CD4-positive, alpha-beta T cell treated with Interleukin-17A for 4 hours (primary cell): ENCODE measurements at places on chromosomes 4 and X.

GRCh38 chr4:122858705-122859104, 32.1 kb downstream of the FGF2 start:
- no peak for DNase-seq

GRCh38 chrX:29561417-29561816, 653.9 kb upstream of the MAGEB2 start:
- DNase-seq: no peak

- DNase-seq: no peak
Observed at GRCh38 chr4:72486991-72487390, 82.0 kb downstream of the ADAMTS3 start.

GRCh38 chr4:139521754-139522401, 34.1 kb downstream of the SETD7 start:
- no peak for DNase-seq

- no peak for DNase-seq
Observed at GRCh38 chr4:1547856-1548826, 136.0 kb downstream of the FAM53A start.

DNA sequence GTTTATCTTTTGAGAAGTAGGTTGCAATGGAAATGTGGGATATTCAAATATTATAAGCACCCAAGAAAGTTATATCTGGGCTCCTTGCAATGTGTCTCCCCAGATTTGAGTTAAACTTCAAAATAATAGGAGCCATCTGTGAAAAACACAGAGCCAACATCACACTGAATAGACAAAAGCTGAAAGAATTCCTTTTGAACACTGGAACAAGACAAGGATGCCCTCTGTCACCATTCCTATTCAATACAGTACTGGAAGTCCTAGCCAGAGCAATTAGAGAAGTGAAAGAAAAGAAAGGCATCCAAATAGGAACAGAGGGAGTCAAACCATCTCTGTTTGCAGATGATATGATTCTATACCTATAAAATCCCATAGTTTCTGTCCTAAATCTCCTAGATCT, 114.3 kb upstream of the IL1RAPL1 start:
- DNase-seq: no peak

GRCh38 chrX:150902434-150903109, 4.1 kb upstream of the CD99L2 start:
- DNase-seq: no peak

DNA sequence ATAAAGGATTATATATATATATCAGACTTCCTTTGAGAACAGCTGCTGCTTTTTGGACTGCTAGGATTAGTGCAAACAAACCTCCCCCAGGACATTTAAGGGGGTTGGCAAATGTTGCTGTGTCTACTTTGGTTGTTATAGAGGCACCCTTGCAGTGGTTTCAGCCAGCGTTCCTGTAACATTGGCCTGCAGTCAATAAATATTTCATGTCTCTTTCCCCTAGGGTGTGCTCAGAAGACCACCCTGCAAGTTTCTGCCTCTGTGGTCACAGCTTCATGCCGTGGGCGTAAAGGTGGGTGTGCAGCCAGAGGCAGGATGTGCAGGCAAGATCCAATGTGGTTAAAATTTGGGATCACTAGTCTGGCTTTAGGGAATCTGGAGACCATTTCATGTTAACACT, 28.9 kb downstream of the FGF5 start:
- DNase-seq: no peak

DNA sequence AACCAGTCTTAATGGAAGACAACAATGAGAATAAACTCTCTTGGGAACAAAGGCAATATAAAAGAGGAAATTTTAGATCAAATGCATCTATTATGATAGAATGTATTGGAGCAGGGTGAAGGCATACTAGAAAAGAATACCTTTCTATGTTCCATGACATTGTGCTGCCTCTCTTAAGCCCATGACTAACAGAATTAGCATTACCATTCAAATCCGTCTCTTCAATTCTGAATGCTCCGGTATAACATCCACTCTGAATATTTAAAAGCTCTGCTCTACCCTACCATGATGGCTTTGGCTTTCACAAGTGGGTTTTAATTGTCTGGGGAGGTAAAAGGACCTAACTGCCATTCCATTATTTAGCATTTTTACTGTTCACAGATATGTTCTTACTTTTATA, 1878.4 kb downstream of the ARAP2 start:
- no peak for DNase-seq

DNA sequence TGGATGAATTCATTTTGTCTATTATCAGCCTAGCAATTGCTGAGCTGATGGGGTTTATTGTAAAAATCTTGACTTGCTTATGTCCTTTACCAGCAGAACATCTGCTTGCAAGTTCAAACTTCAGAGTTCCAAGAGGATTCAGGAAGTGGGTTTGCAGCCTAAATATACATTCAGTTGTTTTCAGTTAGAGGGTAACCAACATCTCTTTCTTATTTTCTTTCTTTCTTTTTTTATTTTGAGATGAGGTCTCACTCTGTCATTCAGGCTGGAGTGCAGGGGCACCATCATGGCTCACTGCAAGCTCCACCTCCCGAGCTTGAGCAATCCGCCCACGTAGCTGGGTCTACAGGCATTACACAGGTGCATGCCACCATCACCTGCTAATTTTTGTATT, 31.4 kb upstream of the FHL1 start:
- DNase-seq: no peak

DNA sequence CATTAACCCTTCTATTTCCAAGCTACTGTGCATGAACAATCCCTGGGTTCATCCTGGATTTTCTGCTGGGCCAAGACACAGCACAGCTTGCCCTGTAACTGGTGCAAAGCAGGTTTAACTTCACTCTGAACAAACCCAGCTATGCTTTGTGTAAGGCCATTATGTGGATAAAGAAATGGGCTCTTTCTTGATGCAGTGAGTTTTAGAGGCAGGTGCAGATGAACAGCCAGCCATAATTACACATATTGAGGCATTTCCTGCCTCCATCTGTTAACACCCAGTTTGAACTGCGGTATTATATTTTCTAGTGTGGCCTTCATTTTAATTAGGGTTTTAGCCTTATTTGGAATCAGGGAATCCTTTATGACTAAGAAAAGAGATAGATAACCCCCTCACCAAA, 68.7 kb upstream of the ARX start:
- no peak for DNase-seq

DNA sequence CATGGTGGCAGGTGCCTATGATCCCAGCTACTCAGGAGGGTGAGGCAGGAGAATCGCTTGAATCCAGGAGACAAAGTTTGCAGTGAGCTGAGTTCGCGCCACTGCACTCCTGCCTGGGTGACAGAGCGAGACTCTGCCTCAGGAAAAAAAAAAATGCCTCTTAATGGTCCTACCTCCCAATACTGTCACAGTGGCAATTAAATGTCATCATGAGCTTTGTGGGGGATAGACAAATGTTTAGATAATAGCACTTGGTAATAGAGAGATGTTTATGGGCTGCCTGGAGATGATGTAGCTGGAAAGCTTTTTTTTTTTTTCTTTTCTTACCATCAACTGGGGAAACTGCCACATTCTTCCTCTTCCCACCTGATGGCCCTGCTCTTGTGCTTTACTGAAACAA, 33.0 kb downstream of the GRK4 start:
- no peak for DNase-seq

DNA sequence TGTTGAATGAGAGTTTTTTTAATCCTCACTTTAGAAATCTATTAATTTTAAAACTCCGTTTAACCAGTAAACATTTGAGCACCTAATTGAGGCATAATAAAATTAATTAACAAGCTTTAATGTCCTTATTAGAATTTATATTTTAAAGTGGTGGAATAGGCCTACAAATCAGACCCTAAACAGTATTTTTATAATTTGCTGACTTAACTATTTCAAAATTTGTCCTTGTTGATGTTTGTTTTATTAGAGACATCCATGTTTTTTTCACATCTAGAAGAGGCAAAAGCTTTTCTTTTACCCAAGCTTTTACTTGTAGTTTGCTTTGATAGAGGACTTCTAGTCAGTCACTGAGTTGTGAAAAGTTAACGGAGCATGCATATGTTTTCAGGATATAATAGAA, 3.8 kb downstream of the SAP30 start:
- DNase-seq: no peak

DNA sequence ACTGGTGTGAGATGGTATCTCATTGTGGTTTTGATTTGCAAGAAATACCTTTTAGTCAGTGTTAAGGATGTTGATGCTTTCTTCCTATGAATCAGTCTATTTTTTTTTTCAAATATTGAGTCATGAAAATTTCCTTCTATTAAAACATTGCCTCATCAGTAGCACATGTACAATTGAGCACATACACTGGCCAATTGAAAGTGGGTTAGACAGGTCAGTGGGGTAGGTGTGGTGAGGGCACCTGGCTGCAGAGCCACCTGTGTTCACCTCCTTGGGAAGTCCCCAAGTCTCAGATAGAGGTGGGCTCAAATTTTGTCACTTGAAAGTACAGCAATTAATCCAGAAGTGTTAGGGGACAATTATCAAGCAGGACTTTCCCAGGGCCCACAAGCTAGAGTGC, 243.7 kb downstream of the SPRY1 start:
- no peak for DNase-seq

DNA sequence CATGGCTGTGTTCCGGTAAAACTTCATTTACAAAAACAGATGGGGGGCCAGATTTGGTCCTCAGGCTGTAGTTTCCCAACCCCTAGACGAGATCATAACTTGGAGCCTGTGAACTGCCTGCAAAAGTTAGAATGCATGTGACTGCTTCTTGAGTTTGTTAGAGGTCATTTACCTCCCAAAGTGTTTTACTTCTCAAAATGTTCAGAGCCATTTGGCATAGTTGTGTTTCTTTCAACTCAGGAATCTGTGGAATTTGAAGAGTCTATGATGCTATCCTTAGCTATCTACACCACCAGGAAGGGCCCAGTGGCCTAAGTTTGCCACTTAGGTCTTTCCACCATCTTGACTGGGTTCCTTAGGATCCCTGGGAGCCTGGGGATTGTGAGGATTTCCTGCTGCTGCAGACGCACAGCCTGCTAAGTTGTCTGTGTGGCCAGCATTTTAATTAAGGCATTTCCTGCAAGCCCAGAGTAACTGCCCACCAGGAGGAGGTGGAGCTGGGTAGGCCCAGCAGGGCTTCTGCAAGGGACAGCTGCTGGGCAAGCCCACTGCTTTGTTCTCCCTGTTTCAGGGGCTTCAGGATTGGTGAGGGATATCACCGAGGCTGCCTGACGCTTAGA, 53.1 kb downstream of the CCNI start:
- no peak for DNase-seq

DNA sequence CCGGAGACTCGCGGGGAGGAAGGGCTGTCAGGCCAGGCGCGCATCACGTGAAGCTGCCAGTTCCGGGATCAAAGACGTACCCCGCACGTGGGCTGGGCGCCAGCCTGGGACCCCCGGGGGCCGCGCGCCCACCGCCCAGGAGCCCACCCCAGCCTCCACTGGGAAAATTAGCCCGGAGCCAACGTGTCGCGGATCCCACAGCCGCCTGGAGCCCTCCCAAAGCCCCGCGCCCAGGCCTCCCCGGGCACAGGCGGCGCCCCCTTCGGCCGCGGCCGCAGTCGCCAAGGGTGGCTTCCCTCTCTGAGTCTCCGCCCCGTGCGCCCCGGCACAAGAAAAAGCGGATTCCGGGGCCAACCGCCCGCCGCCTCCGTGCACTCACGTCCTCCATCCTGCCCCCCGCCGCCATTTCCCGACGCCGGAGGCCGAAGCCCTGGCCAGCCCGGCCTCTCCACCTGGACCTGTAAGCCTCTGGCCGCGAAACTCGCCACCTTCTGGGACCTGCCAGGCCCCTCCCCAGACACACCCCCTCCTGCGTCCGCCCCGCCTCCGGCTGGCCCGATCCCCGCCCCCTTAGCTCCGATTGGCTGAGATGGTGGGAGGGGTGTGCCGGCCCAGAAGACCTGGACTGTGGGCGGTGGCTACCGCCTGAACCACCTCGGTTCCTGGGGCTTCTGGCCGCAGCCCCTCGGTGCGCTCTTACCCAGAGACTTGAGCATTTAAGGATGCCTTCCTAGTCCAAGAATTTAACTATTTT, at the start of gene TMEM192:
Gene TMEM192, minus strand, starts transcription at position 493 of the 754 bp plus-strand sequence. Its CDS starts 87 bp downstream, at position 406.
- peak; percentile 93 for DNase-seq

DNA sequence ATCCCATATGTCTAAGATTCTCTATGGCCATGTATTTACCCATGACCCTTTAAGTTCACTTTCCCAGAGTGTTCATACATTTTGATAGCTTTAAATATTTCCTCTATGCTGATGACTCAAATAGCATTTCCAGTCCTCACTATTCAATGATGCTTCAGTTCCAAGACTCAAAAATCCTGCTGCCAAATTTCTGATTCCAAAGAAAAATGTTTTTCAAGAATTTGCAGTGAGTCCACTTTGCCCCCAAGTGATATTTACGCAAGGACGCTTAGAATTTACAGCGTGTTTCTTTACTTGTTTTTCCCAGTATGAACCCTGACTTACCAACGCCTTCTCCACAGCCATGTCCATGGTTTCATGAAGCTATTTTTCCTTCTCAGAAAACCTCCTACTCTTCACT, 127.9 kb upstream of the PCDH18 start:
- DNase-seq: no peak

DNA sequence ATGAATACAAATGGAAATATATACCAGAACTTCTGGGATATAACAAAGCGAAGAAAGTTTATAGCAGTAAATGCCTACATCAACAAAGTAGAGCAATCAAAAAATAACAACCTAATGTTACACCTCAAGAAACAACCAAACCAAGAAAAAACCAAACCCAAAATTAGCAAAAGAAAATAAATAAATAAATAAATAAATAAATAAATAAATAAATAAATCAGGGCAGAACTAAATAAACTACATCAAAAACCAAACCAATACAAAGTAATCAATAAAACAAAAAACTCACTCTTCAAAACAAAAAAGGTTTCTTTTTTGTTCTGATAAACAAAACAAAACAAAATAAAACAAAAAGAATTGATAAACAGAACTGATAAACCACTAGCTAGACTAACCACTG, 88.4 kb upstream of the SPIN4 start:
- DNase-seq: no peak

GRCh38 chrX:70960730-70961129, 29.8 kb upstream of the SLC7A3 start:
- DNase-seq: no peak

- DNase-seq: no peak
Observed at GRCh38 chr4:153763404-153763803, 3.6 kb upstream of the RNF175 start.

DNA sequence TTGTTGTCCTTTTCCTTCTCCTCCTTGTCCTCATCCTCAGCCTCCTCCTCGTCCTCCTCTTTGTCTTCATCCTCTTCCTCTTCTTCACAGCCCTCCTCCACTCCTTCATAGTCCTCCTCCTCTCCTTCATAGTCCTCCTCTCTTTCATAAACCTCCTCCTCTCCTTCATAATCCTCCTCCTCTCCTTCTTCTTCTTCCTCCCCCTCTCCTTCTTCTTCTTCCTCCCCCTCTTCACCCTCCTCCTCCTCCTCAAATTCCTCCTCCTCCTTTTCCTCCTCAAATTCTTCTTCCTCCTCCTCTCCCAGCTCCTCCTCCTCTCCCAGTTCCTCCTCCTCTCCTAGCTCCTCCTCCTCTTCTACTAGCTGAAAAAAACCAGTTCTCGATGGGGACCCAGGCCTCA, 143.8 kb upstream of the RADX start:
- DNase-seq: no peak

- no peak for DNase-seq
Observed at GRCh38 chr4:36269533-36270173, 11.8 kb upstream of the DTHD1 start.

GRCh38 chr4:110704748-110705439, 82.0 kb upstream of the PITX2 start:
- DNase-seq: no peak
